ENCODE measurements at places on chromosomes 16 and 17.

GRCh38 chr17:74520016-74520434 is 11.2 kb downstream of the CD300LB start:
- DNase-seq = peak; percentile 87

DNA sequence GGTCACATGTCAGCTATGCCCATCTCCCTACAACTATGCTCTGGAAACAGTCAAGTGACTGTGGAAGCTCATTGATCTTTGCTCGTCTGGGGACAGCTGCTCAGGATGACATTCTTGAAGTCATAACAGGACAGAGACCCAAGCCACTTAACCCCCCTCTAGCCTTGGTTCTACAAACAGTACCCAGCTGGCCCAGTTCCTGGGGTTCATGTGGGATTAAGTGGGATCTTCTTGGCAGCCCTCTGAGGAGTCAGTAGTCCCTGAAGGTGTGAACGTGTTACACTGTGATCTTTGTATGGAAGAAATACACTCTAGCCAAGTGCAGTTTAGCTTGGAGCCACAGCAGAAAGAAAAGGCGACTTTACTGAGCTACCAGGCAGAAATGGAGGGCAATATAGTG is 25.8 kb downstream of the UBN1 start:
- no peak for DNase-seq

DNA sequence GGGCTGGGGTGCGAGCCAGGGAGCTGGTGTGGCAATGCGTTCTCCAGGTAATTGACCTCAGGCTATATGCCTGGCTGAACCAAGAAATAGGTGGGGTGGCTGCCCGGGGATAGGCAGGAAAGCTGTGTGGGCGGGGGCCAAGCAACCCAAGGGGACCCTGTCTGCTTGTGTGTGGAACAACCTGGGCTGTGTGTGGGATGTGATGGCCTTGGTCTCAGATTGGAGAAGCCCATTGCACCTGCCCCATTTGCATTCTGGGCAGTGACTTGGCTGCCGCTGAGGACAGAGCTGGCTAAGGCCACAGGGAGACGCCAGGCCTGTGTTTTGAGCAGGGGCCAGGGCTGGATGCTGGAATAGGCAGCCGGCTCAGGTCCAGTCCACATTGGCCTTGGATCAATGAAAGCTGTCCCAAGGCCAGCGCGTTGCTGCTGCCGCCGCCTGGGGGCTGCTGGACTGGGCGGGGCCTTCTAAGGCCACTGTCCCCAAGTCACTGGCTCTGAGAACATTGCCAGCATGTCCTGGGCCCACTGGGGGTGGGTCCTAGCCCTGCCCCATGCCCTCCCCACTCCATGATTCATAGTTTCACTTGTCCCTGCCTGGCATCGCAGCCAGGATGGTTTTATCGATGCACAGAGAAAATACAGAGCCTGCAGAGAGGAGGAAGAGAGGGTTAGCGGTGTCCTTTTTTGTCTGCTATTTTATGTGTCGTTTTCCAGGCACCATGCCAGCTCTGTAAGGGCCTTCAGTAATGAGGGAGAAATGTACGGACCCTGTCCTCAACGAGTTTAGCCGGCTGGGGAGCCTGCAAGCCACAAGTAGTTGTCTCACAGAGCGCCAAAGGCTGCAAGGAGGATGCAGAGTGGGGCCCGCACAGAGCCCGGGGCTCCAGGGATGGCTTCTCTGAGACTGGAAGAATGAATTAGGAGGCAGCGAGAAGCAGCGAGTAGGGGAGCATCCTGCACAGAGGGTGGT is 43.9 kb downstream of the NKD1 start:
- DNase-seq = peak; percentile 85

DNA sequence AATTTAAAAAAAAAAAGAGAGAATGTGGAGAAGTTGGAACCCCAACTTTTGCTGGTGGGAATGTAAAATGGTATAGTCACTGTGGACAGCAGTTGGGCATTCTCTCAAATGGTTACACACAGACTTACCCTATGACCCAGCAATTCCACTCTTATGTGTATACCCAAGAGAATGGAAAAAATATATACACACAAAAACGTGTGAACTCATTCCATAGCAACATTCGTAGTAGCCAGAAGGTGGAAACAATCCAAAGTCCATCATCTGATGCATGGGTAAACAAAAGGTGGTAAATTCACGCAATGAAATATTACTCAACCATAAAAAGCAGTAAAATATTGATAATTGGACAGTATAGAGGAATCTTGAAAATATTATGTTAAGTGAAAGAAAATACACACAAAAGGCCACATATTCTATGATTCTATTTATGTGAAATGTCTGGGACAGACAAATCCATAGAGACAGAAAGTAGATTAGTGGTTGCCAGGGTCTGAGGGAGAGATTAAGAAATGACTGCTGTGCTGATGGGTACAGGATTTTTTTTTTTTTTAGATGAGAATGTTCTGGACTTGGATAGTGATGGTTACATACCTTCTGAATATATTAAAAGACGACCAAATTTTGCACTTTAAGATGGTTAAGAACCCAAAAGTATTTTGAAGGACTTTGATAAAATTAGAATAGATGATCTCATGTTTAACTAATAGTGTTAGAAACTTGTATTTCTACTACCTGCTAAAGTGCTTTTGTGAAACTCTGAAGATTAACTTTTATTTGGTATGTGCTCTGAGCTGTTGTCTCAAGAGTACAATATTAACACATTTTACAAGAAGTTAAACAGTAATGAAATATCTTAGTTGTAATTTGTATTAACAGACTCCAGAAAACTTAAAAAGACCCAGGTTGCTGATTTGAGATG is 60.9 kb downstream of the MRTFB start:
- DNase-seq = no peak

GRCh38 chr17:33596899-33597298 is 303.8 kb upstream of the ASIC2 start:
- DNase-seq = no peak

GRCh38 chr16:14102925-14103720 is 32.0 kb downstream of the MRTFB start:
- DNase-seq = no peak

- DNase-seq = peak; percentile 69
Measured at GRCh38 chr17:17057057-17057551, 14.8 kb downstream of the MPRIP start.

- DNase-seq = no peak
Measured at GRCh38 chr17:61338000-61338798, 61.4 kb upstream of the TBX2 start.

DNA sequence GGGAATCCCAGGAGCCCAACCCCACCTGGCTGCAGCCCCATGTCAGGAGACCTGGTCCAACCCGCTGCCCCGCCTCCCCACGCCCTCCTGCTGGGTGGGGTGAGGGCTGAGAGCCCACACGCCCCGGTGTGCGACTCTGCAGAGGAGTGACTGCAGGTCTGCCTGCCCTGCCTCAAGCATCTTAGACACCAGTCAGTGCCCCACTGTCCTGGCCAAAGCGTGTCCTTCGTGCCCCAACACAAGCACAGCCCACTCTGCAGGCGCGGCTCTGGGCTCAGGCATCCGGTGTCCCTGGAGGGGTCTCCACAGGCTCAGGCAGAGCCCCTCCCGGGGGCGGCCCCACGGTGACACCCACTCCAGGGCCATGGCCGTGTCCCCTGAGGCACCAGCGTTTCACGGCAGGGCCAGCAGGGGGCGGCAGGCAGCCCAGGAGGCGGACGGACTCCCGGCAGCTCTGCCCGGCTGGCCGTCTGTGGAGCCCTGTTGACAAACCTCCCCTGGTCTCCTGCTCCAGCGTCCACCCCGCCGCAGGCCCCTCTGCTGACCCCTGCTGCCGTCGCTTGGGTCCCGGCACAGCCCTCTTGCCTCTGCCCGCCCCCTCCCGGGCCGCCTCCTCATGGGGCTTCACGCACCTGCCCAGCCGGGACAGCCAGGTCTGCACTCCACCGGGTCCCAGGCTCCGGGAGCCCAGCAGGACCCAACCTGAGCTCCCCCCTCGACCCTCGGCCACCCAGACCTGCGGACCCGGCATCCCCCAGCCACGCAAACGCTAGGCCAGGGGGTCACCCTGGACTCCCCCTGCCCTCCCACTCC is 8.6 kb upstream of the UBE2I start:
- DNase-seq = no peak

GRCh38 chr16:68936736-68937631 is 93.7 kb downstream of the TANGO6 start:
- DNase-seq = no peak

DNA sequence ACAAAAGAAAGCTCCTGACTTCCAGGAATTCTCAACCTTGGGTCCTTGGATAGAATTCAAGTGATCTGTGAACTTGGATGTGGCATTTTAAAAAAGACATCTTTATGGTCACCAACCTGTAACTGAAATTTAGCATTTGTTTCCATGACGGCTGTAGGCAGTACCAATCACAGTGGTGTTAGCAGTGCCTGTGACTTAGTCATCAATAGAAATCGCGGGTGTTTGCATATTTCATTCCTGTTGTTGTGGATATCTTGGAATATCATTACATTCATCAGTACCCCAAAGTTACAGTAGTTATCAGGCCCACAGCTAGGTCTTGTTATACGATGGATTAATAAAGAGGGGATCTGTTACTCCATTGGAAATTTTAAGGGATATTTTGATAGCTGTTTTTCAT is 81.6 kb downstream of the CMIP start:
- DNase-seq = no peak

- DNase-seq = no peak
Measured at GRCh38 chr16:86396422-86396821, 113.9 kb upstream of the FOXF1 start.

- DNase-seq = no peak
Measured at GRCh38 chr16:89498839-89499238, 8.5 kb upstream of the ANKRD11 start.

DNA sequence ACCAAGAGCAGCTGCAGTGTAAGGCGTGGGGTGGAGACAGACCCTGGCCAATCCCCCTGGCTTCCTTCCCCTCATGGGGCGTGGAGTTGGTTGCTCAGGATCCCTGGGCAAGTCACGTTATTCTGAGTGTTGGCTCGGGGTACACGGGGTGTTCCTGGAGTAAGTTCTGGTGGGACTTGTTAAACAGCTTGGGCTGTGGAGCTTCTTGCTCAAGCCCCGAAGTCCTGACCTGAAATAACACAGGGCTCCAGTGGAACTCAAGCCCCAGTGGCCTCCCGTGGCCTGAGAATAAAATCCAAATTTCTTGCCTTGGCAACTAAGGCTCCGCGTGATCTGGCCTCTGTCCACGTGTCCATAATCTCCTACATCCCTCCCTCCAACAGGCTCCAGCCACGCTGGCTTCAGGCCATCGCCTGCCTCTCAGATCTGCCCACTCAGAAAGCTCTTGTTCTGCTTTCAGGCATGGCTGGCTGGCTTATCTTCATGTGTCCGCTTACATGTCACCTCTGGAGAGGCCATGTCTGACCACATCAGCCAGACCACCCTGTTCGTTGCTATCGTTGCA is 49.3 kb upstream of the BCO1 start:
- no peak for DNase-seq

GRCh38 chr16:53805113-53805512 is 101.2 kb downstream of the FTO start:
- DNase-seq = no peak

GRCh38 chr17:60305141-60305540 is 86.8 kb downstream of the USP32 start:
- no peak for DNase-seq

GRCh38 chr17:77959926-77960521 is 1.5 kb downstream of the TNRC6C start:
- no peak for DNase-seq

DNA sequence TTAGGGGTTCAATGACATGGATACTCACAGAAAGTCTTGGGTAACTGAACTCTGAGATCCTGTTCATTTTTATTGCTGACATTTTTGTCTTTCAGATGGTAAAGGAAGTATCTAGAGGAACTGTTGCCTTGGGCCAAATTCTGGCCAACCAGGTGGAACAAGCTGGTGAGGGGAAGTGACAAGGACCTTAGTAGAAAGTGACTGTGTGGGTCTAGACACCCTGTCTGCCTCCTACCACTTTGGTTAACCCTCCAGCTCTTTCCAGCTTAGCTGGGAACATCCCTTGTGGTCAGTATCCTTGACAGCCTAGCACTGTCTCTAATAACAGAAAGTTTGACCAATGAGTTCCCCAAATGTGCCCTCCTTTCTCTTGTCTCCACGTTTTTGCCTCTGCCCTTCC is 28.8 kb upstream of the PRKCB start:
- DNase-seq = no peak

GRCh38 chr17:59423137-59423724 is 91.8 kb downstream of the YPEL2 start:
- no peak for DNase-seq

DNA sequence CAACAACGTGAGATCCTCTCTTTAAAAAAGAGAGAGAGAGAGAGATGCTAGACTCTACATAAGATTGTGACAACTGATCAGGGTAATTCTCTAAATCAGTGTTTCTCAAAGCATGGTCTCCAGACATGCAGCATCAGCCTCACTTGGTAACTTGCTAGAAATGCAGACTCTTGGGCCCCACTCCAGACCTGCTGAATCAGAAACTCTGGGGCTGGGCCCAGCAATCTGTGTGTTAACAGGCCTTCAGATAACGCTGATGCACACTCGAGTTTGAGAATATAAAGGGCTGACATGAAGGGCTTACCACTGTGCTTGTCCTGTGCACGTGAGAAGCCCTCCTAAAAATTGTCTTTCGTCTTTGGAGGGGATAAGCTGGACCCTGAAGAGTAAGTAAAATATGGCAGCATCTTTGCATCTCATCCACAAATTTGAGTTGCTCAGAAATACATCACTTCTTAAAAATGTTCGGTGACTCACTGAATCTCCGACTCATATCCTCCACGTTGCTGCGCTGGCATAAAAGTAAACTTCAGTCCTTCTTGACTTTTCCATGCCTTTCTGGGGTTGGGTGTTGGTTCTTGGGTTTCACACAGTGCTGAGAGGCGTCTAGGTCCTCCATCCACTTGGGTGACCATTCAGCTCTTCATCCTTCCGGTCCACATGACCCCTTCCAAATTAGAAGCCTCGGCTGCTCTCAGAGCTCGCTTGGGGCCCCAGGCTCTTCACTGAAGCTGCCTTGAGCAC is 26.1 kb upstream of the KDM8 start:
- DNase-seq = no peak

Data from cardiac septum (tissue), 1 donor.